Fibroblast of skin of right biceps (primary cell): ENCODE measurements at places on chromosomes 6 and 20.
A peak's percentile ranks its signal among the peaks of the same experiment; 100 is the strongest.

GRCh38 chr6:158649289-158650143 lies at the start of gene SYTL3:
Gene SYTL3 (plus strand): TSS chr6:158650054. CDS start chr6:158663269, 13,215 bp downstream.
- peak; percentile 88 for DNase-seq

- DNase-seq: no peak
These were observed 20.8 kb downstream of the MUC22 start for GRCh38 chr6:31031095-31031494.

GRCh38 chr6:111916747-111917146 lies 43.5 kb upstream of the FYN start:
- no peak for DNase-seq

DNA sequence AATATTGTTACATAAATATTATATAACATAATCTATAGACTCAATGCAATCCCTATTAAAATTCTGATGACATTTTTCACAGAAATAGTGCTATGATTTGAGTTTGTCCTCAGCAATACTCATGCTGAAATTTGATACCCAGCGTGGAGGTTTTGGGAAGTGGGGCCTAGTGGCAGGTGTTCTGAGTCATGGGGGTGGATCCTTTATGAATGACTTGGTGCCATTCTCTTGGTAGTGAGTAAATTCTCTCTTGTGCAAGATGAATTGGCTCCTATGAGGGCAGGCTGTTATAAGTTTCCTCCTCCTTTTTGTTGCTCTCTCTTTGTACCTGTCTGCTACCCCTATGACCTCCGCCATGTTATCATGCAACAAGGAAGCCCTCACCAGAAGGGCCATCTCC lies 65.8 kb downstream of the SHPRH start:
- DNase-seq: peak; percentile 6

DNA sequence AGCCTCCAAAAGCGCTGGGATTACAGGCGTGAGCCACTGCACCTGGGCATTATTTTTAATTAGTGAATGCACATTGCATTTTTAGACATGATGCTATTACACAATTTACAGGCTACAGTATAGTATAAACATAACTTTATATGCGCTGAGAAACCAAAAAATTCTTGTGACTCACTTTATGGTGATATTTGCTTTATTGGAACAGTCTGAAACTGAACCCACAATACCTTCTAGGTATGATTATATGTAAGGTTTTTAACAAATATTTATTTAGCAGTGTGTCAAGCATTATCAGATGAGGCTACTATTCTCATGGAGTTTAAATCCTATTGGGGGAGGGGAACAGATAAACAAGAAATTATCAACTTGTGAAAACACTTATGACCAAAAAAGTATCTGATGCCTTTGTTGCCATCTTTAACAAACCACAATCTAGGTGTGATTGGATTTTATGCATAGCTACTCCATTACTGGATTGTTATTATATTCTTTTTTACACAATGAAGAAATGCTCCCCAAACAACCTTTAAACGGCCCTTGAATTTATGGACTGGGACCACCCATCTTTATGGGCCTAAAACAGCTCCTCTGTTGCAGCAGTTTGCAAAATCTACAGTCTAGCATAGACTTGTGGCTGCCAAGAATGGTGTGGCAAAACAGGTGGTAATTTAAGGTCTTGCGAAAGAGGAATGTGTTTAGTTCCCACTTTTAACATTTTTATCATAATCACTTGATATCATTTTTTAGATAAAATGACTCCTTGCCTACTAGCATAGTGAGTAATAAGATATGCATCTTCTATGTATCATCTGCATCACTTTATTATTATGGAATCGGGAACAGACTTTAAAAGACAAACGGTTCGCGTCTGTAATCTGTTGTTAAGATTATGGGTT lies 159.2 kb upstream of the C6orf118 start:
- DNase-seq: no peak

- DNase-seq: no peak
These were observed 56.3 kb downstream of the ZHX3 start for GRCh38 chr20:41261260-41261659.

- no peak for DNase-seq
These were observed 96.3 kb downstream of the SPTLC3 start for GRCh38 chr20:13105039-13105438.

DNA sequence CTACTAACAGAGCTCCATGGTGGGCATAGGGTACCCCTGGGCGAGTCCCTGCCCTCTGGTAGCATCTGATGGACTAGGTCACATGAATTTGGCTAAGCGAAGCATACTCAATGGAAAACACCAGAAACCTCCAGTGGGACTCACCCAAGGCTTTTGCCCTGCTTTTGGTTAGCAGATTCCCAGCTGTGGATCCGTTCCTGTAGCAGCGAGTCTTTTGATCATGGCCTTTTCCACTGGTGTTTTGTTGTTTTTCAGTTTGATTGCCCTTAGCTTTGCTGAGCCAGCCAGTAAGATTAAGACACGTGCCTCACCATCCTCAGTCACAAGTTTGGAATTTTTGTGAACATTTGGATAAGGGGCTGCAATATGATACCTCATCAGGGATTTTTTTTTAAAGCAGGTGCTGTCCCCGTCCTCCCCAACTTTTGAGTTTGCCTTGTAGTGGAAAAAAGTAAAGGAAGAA lies 8.0 kb downstream of the TNFAIP3 start:
- DNase-seq: no peak

DNA sequence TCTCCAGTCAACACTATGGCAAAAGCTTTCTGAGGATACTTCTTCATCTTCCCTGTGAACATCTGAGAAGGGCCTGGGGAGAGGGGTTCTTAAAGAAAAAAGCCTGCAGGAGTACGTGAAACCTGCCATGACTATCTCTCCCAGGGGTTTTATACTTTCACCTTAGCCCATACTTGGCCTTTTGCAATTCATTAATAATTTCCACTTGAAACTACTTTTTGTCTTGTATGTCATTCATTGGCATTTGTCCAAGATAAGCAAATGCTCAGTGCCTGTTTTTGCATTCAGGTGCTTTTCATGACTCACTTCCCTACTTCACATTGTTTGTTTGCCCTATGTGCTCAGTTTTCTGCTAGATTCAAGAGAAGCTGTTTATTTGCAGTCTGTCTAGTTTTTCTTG lies 580.3 kb upstream of the GJE1 start:
- DNase-seq: peak; percentile 46

- no peak for DNase-seq
These were observed 25.4 kb downstream of the CDYL start for GRCh38 chr6:4801491-4802110.

DNA sequence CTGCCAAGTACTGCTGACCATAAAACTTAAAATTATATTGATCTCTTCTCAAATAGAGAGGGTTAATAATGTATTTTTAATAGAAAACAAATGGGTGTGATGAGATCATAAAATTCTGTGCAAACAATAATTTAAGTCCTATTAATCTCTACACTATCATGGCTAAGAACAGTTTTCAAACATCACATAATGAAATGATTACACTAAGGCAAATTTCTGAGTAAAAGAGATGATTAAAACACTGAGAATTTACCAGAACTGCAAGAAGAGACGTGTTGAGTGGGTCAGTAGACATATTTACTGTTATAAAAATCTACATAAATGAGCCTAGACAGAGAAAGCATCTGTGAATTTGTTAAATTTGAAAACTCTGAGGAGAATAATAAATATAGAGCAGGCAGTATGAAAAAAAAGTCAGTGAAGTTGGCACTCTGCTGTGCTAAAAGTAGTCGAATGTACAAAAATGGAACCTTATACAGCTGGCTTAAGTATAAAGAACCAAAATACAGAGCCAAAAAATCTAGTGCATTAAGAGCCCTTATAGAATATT lies 302.6 kb upstream of the MANEA start:
- DNase-seq: peak; percentile 40

DNA sequence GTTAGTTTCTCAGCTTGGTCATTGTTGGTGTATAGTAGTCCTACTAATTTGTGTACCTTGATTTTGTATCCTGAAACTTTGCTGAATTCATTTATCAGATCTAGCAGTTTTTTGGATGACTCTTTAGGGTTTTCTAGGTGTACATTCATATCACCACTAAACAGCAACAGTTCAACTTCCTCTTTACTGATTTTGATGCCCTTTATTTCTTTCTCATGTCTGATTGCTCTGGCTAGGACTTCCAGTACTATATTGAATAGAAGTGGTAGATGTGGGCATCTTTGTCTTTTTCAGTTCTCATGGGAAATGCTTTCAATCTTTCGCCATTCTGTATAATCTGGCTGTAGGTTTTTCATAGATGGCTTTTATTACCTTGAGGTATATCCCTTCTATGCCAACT lies 61.3 kb upstream of the HEY2 start:
- DNase-seq: no peak

DNA sequence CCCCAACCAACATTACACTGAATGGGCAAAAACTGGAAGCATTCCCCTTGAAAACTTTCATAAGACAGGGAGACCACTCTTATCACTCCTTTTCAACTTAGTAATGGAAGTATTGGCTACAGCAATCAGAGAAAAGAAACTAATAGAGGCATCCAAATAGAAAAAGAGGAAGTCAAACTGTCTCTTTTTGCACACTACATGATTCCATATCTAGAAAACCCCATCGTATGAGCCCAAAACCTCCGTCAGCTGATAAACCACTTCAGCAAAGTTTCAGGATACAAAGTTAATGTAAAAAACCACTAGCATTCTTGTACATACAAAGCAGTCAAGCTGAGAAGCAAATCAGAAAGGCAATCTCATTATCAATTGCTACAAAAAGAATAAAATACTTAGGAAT lies 580.4 kb upstream of the PTCHD4 start:
- DNase-seq: no peak

- no peak for DNase-seq
These were observed 31.5 kb upstream of the TOP1 start for GRCh38 chr20:40997116-40997515.

DNA sequence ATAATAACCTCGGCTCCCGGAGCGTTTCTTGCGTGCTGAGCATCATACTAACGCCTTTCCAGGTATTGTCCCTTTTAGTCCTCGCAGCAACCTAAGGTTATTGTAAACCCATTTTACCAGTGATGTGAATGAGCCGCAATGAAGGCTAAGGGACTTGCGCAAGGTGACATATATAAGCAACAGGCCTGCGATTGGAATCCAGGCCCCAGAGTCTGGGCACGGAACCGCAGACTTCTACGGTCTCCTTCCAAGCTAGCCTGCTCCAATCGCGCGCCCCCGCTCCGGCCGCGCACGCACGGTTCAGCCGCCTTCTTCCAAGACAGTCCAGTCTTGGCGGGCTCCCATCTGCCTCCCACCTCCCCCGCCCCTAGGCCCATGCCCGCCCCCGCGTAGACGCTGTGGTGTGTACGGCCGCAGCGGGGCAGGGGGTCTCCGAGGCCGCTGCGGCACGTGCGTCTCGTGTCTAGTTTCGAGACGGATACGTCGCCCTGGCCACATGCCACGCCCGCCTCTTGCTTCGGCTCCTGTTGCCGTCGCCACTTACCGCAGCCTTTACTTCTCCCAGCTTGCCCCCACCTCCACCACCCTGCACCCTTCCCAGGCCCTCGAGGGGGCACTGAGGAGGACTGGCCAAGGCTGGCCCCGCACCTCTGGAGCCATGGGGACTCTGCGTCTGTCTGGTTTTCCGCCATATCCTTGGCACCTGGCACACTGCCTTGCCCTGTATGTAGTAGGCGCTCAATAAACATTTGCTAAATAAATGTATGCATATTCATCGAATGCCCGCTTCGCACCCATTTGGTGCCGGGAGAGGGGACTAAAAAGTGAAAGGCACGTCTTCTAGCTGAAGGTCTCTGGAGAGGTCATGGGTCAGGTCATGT lies 855 bp upstream of the GFOD1 start:
- peak; percentile 39 for DNase-seq

- DNase-seq: no peak
These were observed 9.5 kb downstream of the DEK start for GRCh38 chr6:18254793-18255192.

DNA sequence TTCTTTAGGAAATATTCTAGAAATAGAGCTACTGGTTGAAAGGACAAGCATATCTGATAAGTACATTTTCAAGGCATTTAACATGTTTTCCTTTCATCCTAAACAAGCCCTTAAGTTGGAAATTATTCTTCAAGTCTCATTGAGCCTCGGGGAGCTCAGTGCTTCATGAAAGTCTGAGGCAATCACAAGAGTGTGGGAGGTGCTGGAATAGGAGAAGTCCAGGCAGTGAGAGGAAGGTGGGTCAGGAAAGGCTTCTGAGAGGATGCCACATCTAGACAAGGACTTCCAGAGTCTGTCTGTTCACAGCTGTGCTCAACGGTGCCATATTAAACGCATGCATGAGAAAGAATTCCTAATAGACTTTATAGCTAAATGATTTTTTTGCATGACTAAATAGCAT lies 69.8 kb downstream of the CD83 start:
- no peak for DNase-seq

DNA sequence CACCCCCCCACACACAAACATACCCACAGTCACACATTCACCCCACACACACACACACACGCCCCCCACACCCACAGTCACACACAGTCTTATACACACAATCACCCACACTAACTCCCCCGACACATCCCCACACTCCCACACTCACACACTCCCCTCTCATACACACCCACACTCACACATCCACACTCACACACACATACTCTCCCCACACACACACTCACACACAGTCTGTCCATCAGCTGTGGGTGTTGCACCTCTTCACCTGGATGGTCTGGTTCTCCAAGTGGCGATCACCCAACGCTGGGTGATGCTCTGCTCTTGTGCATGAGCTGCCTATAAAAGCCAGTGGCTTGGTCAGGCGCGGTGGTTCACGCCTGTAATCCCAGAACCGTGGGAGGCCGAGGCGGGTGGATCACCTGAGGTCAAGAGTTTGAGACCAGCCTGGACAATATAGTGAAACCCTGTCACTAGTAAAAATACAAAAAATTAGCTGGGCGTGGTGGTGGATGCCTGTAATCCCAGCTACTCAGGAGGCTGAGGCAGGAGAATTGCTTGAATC lies 158.9 kb downstream of the SMOC2 start:
- DNase-seq: no peak

- DNase-seq: no peak
These were observed 4.4 kb upstream of the C20orf144 start for GRCh38 chr20:33657704-33658095.

- no peak for DNase-seq
These were observed 568.6 kb downstream of the HAO1 start for GRCh38 chr20:7371518-7372163.

DNA sequence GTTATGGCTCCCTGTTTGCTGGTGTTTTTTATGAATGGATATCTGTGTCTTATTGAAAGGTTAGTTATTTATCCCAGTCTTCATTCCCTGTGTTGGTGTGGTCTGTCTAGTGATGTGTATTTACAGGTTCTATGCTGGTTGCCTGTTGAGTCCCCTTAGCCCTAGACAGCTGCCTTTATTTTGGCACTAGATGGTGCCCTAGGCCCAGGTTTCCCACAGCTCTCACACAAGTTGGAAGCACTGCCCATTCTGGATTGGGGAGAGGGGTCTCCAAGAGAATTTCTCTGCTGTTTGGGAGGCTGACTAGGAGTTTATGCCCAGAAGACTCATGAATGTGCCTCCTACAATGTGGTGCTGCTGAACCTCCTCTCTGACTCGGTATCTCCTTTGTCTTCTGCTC lies 12.4 kb downstream of the GRM1 start:
- DNase-seq: no peak

GRCh38 chr6:144469144-144469575 lies 184.0 kb downstream of the UTRN start:
- DNase-seq: no peak

GRCh38 chr6:129793447-129793846 lies 67.7 kb downstream of the TMEM244 start:
- DNase-seq: no peak

GRCh38 chr20:38094373-38094891 lies 60.9 kb downstream of the RPRD1B start:
- peak; percentile 82 for DNase-seq
